Breast epithelium (tissue), 4 donors: ENCODE measurements at places on chromosomes 1 and 21. TPM values are rescaled to one million over a fixed set of nuclear protein-coding genes. Genes with fewer than 3 reads are reported as not detected.
A peak's percentile ranks its signal among the peaks of the same experiment; 100 is the strongest.

FAM72D gene
- not detected for total RNA-seq

MAEL gene
- not detected for total RNA-seq

GRCh38 chr1:91501523-91501851, 836 bp downstream of the CDC7 start:
- no peaks in the 10 kb centered on the region for H3K4me1 ChIP-seq
- H3K36me3 ChIP-seq = no peaks in the 10 kb centered on the region
- H3K27me3 ChIP-seq = no peaks in the 10 kb centered on the region
- peak overlapping the region; percentile 73 for H3K4me3 ChIP-seq
- DNase-seq = no peak

GRCh38 chr1:223221686-223222085, 78.6 kb upstream of the TLR5 start:
- no peak for DNase-seq
- no peaks in the 10 kb centered on the region for H3K36me3 ChIP-seq
- H3K27me3 ChIP-seq = no peaks in the 10 kb centered on the region
- H3K4me3 ChIP-seq = no peak overlapping the region

GRCh38 chr1:116764906-116765862, 11.0 kb downstream of the CD2 start:
- no peak overlapping the region for H3K27ac ChIP-seq
- no peaks in the 10 kb centered on the region for H3K4me1 ChIP-seq
- DNase-seq = no peak
- no peaks in the 10 kb centered on the region for H3K27me3 ChIP-seq
- no peak overlapping the region for H3K4me3 ChIP-seq

GJA5 gene
- total RNA-seq = 34.1 TPM

HAO2 gene
- 0.66 TPM for total RNA-seq

IL12RB2 gene
- 0.33 TPM for total RNA-seq

CD1E gene
- total RNA-seq = not detected

GRCh38 chr21:42456457-42456856, 39.6 kb downstream of the RSPH1 start:
- no peaks in the 10 kb centered on the region for H3K27me3 ChIP-seq
- no peaks in the 10 kb centered on the region for H3K36me3 ChIP-seq
- H3K4me3 ChIP-seq = no peak overlapping the region
